ENCODE measurements at places on chromosomes 2 and 18.

- H3K4me3 ChIP-seq, result no peak overlapping the region
- no peaks in the 10 kb centered on the region for H3K4me1 ChIP-seq
- DNase-seq, result no peak
- peak overlapping the region; percentile 11 for H3K27ac ChIP-seq
Measured at GRCh38 chr2:231332388-231332787, 63.1 kb upstream of the B3GNT7 start.

- peaks cover 15% of the 10 kb centered on the region for H3K36me3 ChIP-seq
- DNase-seq, result no peak
- H3K27ac ChIP-seq, result peak overlapping the region; percentile 77
- H3K27me3 ChIP-seq, result no peaks in the 10 kb centered on the region
Measured at GRCh38 chr2:134163336-134163735, 90.5 kb upstream of the MGAT5 start.

DNA sequence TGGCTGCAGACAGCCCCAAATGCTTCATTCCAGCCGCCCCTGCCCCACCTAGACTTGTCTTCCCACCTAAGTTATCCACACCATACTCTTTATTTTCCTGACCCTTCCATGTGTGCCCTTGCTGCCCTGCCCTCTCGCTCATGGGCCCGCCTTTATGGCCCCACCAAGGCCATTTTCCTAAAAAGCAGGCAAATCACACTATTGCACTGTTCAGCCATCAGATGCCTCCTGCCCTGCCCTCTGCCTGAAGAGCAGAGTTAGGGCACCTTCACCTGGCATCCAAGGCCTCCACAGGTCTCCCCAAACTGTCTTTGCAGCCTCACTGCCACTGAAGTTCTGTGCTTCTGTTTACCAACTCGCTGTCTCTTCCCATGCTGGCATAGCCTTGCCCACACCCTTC lies 496.7 kb downstream of the EIPR1 start:
- H3K27ac ChIP-seq, result no peak overlapping the region
- no peak overlapping the region for H3K4me3 ChIP-seq
- DNase-seq, result no peak
- H3K27me3 ChIP-seq, result no peaks in the 10 kb centered on the region
- H3K4me1 ChIP-seq, result peaks cover 7% of the 10 kb centered on the region

- DNase-seq, result no peak
- H3K27ac ChIP-seq, result no peak overlapping the region
- peaks cover 2% of the 10 kb centered on the region for H3K36me3 ChIP-seq
- H3K27me3 ChIP-seq, result peaks cover 29% of the 10 kb centered on the region
- H3K4me1 ChIP-seq, result peaks cover 8% of the 10 kb centered on the region
Measured at GRCh38 chr2:95041060-95041823, 15.7 kb downstream of the MAL start.

GRCh38 chr18:71388148-71388547 lies 1099.3 kb downstream of the SOCS6 start:
- no peak overlapping the region for H3K4me3 ChIP-seq
- DNase-seq, result no peak
- no peaks in the 10 kb centered on the region for H3K4me1 ChIP-seq

- no peaks in the 10 kb centered on the region for H3K4me1 ChIP-seq
- H3K27me3 ChIP-seq, result peaks cover 2% of the 10 kb centered on the region
- no peak overlapping the region for H3K27ac ChIP-seq
- H3K4me3 ChIP-seq, result no peak overlapping the region
- H3K36me3 ChIP-seq, result peaks cover 9% of the 10 kb centered on the region
Measured at GRCh38 chr2:48161628-48162027, 255.3 kb upstream of the FBXO11 start.

- no peaks in the 10 kb centered on the region for H3K4me1 ChIP-seq
- no peaks in the 10 kb centered on the region for H3K27me3 ChIP-seq
- DNase-seq, result no peak
- H3K4me3 ChIP-seq, result no peak overlapping the region
- H3K36me3 ChIP-seq, result no peaks in the 10 kb centered on the region
Measured at GRCh38 chr2:166661391-166661790, 167.3 kb upstream of the SCN7A start.

- peaks cover 6% of the 10 kb centered on the region for H3K27me3 ChIP-seq
- no peak overlapping the region for H3K4me3 ChIP-seq
- H3K27ac ChIP-seq, result no peak overlapping the region
- no peaks in the 10 kb centered on the region for H3K36me3 ChIP-seq
- peaks cover 3% of the 10 kb centered on the region for H3K4me1 ChIP-seq
Measured at GRCh38 chr2:138618971-138619370, 117.4 kb downstream of the SPOPL start.

GRCh38 chr2:232926431-232926939 lies 56.4 kb downstream of the SNORC start:
- H3K4me3 ChIP-seq, result peak overlapping the region; percentile 70
- no peak overlapping the region for H3K27ac ChIP-seq
- DNase-seq, result no peak
- H3K4me1 ChIP-seq, result peaks cover 3% of the 10 kb centered on the region
- H3K27me3 ChIP-seq, result peaks cover 21% of the 10 kb centered on the region
